Erythroblast (primary cell): ENCODE measurements at places on chromosomes 6 and 20.

DNA sequence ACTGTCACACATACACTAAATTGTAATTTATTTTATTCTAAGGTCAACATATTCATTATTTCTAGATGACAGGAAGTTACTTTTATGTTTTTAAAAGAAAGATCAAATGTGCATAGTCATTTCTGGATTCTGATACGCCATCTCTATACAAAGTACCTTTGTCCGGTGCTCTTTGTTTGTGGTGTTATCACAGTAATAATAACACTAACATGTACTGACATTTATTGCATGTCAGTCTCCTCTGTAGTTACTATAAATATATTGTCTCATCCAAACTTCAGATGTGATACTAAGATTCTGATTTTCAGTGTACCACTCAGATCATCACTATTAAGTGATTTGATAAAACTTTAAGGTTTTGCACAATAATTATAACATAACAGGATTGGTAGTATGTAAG lies 90.3 kb upstream of the TPD52L1 start:
- DNase-seq = no peak

GRCh38 chr6:75213732-75214131 lies 7.9 kb upstream of the COL12A1 start:
- DNase-seq = no peak

DNA sequence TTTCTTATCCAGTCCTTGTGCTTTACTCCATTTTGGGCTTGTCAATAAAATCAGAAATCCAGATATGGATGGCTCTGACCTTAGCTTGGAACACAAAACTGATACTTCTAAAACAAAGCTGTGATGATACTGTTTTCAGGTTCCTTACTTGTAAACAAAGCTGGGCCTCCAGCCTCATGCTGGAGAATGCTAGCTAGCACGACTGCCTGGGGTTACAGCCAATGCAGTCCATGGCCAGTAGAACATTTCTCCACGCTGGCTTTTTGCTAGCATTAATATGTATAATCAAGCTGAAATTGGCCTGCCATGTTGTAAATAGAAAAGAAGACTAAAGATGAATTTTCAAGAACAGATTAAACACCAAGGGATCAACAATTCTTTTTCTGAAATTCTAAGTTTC lies 63.9 kb downstream of the MTHFD1L start:
- no peak for DNase-seq

GRCh38 chr20:61295682-61296628 lies 43.9 kb downstream of the CDH4 start:
- DNase-seq = no peak

GRCh38 chr20:48236000-48236970 lies 451.0 kb upstream of the SULF2 start:
- no peak for DNase-seq

- DNase-seq = no peak
These were observed 82.7 kb upstream of the DUSP22 start for GRCh38 chr6:209432-210103.
